ENCODE measurements at places on chromosomes 6 and 20. TPM values are rescaled to one million over a fixed set of nuclear protein-coding genes. Genes with fewer than 3 reads are reported as not detected.

Gene LPA
- not detected for total RNA-seq

Gene CCN5
- total RNA-seq = 16.1 TPM

Gene TBX18
- total RNA-seq = 8.8 TPM

DNA sequence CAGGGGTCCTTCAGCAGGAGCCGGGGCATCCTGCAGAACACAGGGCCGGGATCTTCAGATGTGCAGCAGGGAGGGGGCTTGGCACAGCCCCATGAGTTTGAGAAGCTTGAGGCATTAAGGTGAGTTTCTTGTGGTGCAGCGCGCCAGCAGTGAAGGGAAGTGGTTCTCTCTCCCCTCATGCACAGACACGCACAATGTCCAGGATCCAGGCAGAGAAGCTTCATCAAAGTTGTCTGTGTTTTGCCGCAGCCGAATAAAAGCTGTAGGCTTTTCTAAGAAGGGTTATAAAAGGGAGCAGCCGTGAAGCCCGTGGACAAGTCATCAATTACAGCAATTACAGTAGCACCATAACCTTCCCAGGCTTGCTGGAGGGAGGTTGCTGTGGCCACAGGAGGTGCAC is 491.0 kb upstream of the CDH4 start:
- H3K4me1 ChIP-seq = no peaks in the 10 kb centered on the region
- peak overlapping the region; percentile 38 for H3K4me3 ChIP-seq
- no peaks in the 10 kb centered on the region for H3K36me3 ChIP-seq

DNA sequence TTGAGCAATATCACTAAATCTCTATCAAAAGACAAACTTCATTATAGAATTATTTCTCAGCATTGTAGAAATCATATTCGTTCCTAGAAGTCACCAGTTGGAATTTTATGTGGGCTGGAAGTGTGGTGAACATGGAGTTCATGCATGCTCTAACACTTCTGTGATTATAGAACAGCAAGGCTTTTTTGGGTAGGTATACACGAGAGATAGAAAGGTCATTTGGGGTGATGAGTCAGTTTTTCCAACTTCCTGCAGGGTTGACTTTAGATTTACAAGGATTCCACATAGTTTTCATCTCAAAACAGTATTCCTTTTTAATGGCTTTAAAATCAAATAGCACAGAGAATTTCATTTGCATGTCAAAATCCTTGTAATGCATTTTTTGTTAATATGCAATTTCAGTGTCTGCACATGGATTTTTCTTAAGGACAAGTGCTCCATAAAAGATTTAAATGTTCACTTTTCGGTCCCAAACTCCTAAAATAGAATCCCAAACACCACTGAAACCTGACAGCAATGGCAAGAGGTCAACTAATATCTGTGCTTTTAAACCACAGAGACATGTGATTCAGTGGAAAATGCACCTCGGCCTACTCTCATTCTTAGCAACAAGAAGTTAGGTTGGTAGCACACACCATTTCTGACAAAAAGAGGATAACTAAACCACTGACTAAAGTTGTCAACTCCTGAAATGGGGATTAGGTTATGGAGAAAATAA is 211.0 kb downstream of the MOXD1 start:
- H3K4me1 ChIP-seq = no peaks in the 10 kb centered on the region
- no peak overlapping the region for H3K4me3 ChIP-seq
- peak overlapping the region; percentile 34 for H3K27ac ChIP-seq
- H3K36me3 ChIP-seq = no peaks in the 10 kb centered on the region
- DNase-seq = no peak

Measured in breast epithelium (tissue), 4 donors.